ENCODE measurements at places on chromosomes 12 and 14.

DNA sequence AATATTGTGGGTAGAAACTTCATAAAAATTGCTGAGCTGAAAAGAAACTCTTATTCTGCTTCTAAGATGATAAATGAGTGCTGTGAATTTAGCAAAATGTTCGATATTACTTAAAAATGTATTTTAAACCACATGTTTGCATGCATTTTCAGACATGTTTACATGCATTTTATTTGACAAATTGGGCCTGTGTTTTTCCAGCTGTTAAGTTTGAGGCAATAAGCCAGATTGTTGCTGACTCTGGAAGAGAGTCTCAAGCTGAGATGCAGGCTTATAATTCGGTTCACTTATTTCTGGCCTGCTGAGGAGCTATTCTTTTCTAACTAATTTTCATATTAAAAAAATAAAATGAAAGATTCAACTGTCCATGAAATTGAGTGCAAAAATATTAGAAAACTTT lies 110.1 kb downstream of the SYNE2 start:
- no peak for DNase-seq
- peaks cover 24% of the 10 kb centered on the region for H3K36me3 ChIP-seq
- H3K27ac ChIP-seq = no peak overlapping the region
- H3K4me3 ChIP-seq = no peak overlapping the region

DNA sequence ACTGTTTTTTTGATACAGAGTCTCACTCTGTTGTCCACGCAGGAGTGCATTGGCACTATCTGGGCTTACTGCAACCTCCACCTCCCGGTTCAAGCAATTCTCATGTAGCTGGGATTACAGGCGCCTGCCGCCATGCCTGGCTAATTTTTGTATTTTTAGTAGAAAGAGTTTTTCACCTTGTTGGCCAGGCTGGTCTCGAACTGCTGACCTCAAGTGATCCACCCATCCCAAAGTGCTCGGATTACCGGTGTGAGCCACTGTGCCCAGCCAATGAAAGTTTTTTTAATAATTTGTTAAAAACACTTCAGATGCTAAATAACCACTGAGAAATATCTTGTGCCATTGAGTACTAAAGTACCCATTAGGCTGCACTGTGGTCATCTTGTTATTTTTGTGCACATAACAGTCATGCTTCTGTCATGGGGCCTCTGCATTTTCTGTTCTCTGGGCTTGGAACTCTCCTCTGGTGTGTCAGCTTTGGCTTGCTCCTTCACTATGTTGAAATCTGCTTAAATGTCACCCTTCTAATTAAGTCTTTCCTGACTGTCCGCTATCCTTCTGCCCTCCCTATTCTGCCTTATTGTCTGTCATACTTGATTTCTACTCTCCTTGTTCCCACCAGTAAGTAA lies 105.1 kb downstream of the KTN1 start:
- DNase-seq = no peak
- H3K27me3 ChIP-seq = no peaks in the 10 kb centered on the region
- peaks cover 47% of the 10 kb centered on the region for H3K36me3 ChIP-seq
- H3K4me3 ChIP-seq = no peak overlapping the region

DNA sequence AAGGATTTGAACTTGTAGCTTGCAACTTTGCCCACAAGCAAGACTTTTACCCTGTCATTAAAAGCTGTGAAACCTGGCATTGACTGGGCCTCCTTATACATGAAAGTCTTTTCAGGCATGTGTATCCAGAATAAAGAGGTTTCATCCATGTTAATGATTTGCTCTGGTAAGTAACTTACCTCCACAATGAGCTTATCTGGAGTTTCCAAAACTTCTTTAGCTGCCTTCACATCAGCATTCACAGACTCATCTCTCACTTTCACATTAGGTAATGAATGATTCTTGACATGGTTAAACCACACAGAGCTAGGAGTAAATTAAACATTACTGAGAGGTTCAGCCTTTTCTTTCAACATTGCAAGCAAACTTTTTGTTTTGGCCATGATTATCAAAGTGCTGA lies 234.4 kb upstream of the CLEC14A start:
- no peak for DNase-seq
- no peaks in the 10 kb centered on the region for H3K27me3 ChIP-seq
- H3K27ac ChIP-seq = no peak overlapping the region
- H3K36me3 ChIP-seq = no peaks in the 10 kb centered on the region

DNA sequence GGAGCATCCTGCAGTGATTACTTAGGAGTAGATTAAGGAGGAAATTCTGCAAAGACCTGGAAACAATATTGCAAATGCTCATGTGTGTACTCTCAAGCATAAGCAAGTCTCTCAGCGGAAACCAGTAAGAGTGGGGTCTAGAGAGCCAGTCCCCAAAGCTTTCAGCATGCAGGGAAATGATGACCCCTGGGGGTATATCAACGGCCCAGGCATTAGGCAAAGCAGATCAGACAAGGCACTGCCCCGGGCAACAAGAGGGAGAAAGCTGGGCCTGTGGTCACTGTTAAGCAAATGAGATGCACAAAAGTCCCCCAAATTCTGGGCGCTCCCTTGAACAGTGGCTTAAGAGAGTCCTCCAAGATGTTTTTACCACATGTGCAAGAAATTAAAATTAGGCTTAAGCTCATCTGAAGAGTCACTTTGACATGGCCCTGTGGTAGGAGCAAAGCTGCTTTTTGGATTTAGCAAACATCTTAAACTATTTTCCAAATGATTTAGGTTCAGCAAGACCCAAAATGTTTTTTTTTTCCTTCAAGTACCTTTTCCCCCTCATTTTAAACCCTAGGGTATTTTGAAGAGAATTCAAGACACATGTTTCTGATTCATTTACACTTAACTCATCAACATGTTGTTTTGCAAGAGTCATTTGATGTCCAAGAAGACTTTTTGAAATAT lies 457.1 kb upstream of the TBX3 start:
- no peak overlapping the region for H3K27ac ChIP-seq
- H3K4me1 ChIP-seq = no peaks in the 10 kb centered on the region
- DNase-seq = no peak

DNA sequence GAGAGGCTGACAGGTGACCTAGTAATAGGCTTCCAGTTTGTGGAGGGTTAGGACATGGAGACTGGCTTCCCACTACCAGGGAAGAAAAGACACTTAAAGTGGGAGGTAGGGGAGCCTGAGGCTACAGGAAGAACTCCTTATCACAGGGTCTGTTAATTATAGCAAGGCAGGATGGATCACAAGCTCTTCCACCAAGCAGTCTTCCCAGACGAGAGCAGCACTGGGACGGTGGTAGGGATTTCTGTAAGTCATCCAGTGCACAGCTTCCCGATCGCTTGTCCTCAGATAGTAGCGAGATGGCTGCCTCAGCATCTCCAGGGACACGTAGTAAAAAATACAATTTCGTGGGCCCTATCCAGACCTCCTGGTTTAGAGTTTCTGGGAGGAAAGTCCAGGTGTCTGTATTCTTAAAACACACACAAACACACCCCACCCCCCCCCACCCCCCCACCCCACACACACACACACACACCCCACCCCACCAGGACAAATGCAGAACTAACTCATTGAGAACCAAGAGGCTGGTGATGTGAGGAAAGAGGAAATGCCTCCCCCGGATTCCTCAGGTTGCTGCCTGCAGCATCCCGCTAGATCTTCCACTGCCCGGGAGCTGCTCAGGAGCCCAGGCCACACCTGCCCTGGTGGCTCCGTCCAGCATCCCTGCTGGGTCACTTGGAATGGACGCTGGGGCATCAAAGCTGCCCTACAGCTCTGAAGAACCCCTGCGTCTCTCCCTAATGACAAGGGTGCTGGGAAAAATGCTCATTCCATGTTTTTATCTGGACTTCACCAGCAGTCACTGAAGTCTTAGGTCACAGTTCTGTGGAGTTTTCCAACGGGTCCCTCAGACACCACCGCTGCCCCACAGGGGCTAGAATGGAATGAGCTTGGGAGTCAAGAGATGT lies 307.2 kb downstream of the CACNA1C start:
- no peak overlapping the region for H3K27ac ChIP-seq
- H3K4me3 ChIP-seq = no peak overlapping the region
- peaks cover 11% of the 10 kb centered on the region for H3K4me1 ChIP-seq
- no peaks in the 10 kb centered on the region for H3K27me3 ChIP-seq
- DNase-seq = no peak

- H3K4me3 ChIP-seq = no peak overlapping the region
- H3K36me3 ChIP-seq = no peaks in the 10 kb centered on the region
- no peaks in the 10 kb centered on the region for H3K27me3 ChIP-seq
- no peak for DNase-seq
- H3K4me1 ChIP-seq = peaks cover 35% of the 10 kb centered on the region
- no peak overlapping the region for H3K27ac ChIP-seq
These were observed 1.4 kb upstream of the GABARAPL1 start for GRCh38 chr12:10211101-10211939.

DNA sequence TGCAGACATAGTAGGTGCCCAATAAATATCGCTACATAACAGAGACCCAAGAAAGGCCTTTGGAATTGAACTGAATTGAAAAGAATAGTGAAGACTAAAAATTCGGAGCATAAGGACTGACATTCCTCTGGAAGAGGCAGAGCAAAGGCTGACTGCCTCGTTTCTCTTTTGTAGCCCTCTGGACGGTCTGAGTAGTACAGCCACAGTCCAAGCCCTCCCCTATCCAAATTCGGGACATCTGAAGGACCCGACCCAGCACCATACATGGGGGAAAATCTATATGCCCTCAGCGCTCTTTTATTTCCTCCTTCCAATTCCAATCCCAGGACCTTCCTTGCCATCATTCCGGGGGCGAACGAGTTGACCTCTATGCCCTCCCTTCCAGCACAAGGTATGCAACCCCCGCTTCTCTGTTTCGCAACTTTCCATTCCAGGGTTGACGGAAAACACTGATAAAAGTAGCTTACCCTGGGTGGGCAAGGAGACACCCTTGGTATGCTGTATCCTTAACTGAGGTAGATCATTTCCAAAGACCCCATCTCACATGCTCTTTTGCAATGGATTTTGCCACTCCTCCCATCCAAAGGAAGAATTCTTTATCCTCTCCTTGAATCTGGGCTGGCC lies 127.4 kb upstream of the MAP1LC3B2 start:
- no peaks in the 10 kb centered on the region for H3K36me3 ChIP-seq
- no peaks in the 10 kb centered on the region for H3K27me3 ChIP-seq
- no peak for DNase-seq

GRCh38 chr14:31320922-31321766 lies 99.2 kb downstream of the HEATR5A start:
- no peak overlapping the region for H3K4me3 ChIP-seq
- H3K4me1 ChIP-seq = no peaks in the 10 kb centered on the region
- H3K27ac ChIP-seq = no peak overlapping the region
- no peaks in the 10 kb centered on the region for H3K27me3 ChIP-seq

DNA sequence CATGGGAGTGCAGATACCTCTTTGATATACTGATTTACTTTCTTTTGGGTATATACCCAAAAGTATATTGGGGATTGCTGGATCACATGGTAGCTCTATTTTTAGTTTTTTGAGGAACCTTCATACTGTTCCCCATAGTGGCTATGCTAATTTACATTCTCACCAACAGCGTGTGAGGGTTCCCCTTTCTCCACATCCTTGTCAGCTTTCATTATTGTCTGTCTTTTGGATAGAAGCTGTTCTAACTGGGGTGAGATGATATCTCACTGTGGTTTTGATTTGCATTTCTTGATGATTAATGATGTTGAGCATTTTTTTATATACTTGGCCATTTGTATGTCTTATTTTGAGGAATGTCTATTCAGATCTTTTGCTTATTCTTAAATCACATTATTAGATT lies 44.1 kb upstream of the JDP2 start:
- no peak for DNase-seq
- no peaks in the 10 kb centered on the region for H3K4me1 ChIP-seq
- no peaks in the 10 kb centered on the region for H3K36me3 ChIP-seq
- H3K27ac ChIP-seq = no peak overlapping the region

- H3K27me3 ChIP-seq = no peaks in the 10 kb centered on the region
- H3K27ac ChIP-seq = peak overlapping the region; percentile 91
- no peak for DNase-seq
- H3K4me3 ChIP-seq = no peak overlapping the region
These were observed 1.6 kb downstream of the IRAK4 start for GRCh38 chr12:43760396-43760795.

- H3K4me3 ChIP-seq = no peak overlapping the region
- no peaks in the 10 kb centered on the region for H3K27me3 ChIP-seq
- DNase-seq = no peak
- H3K27ac ChIP-seq = no peak overlapping the region
- H3K4me1 ChIP-seq = peaks cover 12% of the 10 kb centered on the region
- no peaks in the 10 kb centered on the region for H3K36me3 ChIP-seq
These were observed 190.1 kb downstream of the SLC41A2 start for GRCh38 chr12:104768033-104768432.

GRCh38 chr14:88129306-88130056 lies 124.5 kb downstream of the GPR65 start:
- H3K4me3 ChIP-seq = no peak overlapping the region
- H3K36me3 ChIP-seq = no peaks in the 10 kb centered on the region
- H3K27ac ChIP-seq = peak overlapping the region; percentile 10
- H3K4me1 ChIP-seq = peaks cover 9% of the 10 kb centered on the region
- H3K27me3 ChIP-seq = no peaks in the 10 kb centered on the region
- peak; percentile 21 for DNase-seq

GRCh38 chr14:61527325-61528100 lies 167.8 kb upstream of the HIF1A start:
- no peaks in the 10 kb centered on the region for H3K27me3 ChIP-seq
- H3K36me3 ChIP-seq = peaks cover 33% of the 10 kb centered on the region
- peaks cover 56% of the 10 kb centered on the region for H3K4me1 ChIP-seq
- DNase-seq = no peak
- H3K27ac ChIP-seq = peak overlapping the region; percentile 64
- no peak overlapping the region for H3K4me3 ChIP-seq

- H3K4me3 ChIP-seq = no peak overlapping the region
- no peaks in the 10 kb centered on the region for H3K4me1 ChIP-seq
- no peak overlapping the region for H3K27ac ChIP-seq
- no peak for DNase-seq
- H3K36me3 ChIP-seq = peaks cover 6% of the 10 kb centered on the region
These were observed 131.5 kb downstream of the GPR135 start for GRCh38 chr14:59333668-59334067.
